ENCODE measurements at places on chromosomes 1 and 21.

DNA sequence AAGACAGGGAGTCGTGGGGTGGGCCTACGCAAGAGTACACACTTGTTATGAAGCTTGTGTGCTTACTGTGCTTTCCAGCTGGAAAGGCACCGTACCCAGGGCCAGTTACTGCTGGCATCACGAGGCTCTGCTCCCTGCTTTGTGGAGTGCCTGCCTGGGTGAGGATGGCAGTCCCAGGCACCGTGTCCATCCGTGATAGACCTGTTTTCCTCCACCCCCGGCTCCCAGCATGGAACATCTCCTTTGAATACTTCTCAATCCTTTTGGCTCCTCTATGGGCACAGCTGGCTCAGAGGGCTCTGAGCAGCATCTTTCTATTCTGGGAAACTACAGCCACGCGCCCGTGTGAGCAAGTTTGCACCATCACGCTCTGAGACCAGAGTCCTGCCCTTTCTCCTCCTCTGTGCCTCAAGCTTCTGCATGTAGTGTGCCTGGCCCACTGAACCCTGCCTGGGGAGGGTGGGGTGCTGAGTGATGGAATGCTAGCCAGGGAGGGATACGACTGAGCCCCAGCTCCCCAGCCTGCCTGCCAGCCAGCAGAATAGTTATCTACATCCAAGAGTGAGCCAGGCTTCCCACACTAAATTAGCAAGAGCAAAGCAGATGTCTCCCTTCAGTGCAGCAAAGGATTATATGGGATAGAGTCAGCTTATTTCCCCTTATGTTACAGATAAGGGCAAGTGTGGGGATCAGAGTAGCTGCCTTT, 7.1 kb upstream of the TNR start:
- DNase-seq, result no peak

GRCh38 chr1:23026568-23026967, 7.3 kb downstream of the KDM1A start:
- DNase-seq, result no peak

GRCh38 chr1:227357927-227358302, 39.6 kb upstream of the CDC42BPA start:
- DNase-seq, result no peak

DNA sequence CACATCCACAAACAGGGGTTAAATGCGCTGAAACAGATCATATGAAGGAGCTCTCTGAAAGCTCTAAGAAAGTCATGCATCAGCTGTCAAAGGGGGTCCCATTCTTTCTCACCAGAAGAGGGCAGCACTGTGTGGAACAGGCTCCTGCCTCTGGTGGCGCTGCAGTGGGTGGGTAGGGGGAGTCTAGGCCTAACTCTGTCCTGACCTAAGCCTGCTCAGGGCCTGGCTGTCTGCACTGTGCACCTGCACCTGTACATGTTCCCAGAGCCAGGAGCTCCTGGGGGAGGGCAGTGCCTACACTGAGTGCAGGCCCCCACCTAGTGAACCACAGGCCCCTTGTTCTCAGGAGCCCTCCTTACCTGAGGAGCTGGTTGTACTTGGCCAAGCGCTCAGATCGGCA, 16.0 kb downstream of the ENO1 start:
- peak; percentile 65 for DNase-seq
